T-helper 2 cell (primary cell): ENCODE measurements at places on chromosomes 12 and 14.

DNA sequence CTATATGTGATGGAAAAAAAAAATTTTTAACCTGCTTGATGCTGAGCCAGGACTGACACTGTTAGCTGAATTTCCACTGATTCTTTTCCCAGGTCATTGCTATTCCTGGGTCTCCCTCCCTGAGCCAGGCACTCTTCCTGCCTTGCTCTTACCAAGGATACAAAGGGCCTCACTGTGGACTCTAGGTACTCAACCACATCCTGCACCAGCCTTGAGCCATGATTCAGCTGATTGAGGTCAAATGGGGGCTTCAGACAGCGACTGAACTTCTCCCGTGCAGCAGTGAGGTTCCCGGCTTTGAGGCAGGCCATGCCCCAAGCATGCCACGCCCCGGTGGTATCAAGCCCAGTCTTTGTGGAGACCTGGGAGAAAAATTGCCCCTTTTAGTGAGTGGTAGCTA is 54.3 kb downstream of the ZFYVE26 start:
- DNase-seq: no peak

DNA sequence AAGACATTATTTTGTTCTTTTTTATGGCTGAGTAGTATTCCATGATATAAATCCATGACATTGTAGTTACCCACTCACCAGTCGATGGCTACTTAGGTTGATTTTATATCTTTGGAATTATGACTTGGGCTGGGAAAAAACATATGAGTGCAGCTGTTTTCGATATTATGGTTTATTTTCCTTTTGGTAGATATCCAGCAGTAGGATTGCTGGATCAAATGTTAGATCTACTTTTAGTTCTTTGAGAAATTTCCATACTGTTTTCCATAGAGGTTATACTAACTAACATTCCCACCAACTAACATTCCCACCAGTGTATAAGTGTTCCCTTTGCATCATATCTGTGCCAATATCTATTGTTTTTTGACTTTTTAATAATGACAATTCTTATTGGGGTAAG is 29.9 kb upstream of the PTPRR start:
- DNase-seq: no peak

DNA sequence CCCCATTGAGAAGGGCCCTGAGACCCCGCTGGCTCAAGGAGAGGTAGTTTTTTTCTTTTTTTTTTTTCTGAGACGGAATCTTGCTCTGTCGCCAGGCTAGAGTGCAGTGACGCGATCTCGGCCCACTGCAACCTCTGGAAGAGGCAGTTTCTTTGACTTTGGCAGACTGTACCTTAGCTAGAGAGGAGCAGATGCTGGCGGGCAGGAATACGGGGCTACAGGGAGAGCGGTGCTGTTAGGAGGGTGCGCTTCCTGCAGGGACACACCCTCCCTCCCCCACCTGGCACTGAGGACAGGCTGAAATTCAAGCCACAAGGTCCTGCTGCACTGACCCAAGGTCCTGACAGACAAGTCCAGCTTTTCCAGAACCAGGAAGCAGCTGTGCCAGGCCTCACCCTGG is 32.2 kb upstream of the NUDT14 start:
- DNase-seq: no peak

DNA sequence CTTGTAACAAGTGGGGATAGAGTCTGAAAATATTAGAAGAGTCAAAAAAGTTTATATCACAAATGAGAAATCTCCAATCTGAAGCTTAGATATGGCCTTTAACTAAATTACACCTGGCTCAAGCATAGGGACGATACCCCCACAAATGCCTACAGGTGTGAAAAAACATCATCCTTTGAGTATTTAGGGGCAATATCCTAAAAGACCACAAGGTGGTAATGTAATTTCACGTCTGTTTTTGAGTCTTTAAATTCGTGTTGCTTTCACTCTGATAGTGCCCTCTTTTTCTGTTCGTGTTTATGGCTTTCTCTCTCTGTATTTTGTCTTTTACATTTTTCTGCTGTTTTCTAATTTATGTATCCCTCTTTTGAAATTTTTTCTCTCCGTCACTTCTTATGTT is 84.3 kb downstream of the ETNK1 start:
- no peak for DNase-seq

- DNase-seq: no peak
These were observed at the start of gene PMCH for GRCh38 chr12:102197789-102198188. PMCH (minus strand) TSS chr12:102197833; CDS start chr12:102197770, 63 bp downstream.

- DNase-seq: no peak
These were observed 34.9 kb downstream of the CACNA2D4 start for GRCh38 chr12:1883513-1883912.

- DNase-seq: peak; percentile 67
These were observed 36.6 kb downstream of the KRT80 start for GRCh38 chr12:52155048-52155868.

GRCh38 chr12:122304924-122305323 is 38.6 kb upstream of the VPS33A start:
- DNase-seq: no peak

GRCh38 chr12:8989413-8989812 is at the start of gene KLRG1:
KLRG1 (plus strand) TSS chr12:8989546; CDS start chr12:8989636, 90 bp downstream.
- DNase-seq: no peak

DNA sequence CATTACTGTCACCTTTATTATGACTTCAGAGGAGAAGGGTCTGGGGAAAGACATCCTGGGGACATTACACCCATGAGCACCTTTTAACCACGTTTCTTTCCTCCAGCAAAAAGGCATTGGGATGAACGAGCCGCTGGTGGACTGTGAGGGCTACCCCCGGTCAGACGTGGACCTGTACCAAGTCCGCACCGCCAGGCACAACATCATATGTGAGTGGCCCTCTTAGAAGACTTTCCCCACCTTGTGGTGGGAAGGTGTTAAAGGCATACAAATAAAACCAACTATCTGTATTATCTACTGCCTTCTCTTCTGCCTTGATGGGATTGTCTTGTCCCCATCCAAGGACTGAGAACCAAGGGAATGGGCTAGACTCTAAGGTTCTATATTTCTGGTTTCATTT is 6.0 kb downstream of the PSMD9 start:
- peak; percentile 18 for DNase-seq

- DNase-seq: no peak
These were observed 2.0 kb downstream of the ESYT1 start for GRCh38 chr12:56129942-56130495.

GRCh38 chr12:72082986-72083820 is 144.6 kb downstream of the TPH2 start:
- no peak for DNase-seq

DNA sequence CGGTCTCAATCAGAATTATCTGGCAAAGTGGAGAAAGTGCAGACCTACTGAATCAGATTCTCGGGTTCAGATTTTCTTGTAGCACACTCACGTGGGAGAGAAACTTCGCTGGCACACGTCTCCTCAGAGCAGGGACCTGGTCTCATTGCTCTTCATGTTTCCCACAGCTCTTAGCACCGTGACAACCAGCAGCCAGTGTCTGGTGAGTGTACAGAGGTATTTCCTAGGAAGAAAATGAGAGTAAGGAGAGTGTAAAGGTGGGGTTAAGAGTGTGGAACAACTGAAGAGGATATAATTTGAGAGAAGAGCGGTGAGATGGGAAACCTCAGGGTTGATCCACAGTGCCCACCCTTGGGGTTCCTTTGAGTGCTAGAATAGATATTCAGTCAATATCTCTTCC is 89.2 kb downstream of the ARF6 start:
- DNase-seq: no peak

DNA sequence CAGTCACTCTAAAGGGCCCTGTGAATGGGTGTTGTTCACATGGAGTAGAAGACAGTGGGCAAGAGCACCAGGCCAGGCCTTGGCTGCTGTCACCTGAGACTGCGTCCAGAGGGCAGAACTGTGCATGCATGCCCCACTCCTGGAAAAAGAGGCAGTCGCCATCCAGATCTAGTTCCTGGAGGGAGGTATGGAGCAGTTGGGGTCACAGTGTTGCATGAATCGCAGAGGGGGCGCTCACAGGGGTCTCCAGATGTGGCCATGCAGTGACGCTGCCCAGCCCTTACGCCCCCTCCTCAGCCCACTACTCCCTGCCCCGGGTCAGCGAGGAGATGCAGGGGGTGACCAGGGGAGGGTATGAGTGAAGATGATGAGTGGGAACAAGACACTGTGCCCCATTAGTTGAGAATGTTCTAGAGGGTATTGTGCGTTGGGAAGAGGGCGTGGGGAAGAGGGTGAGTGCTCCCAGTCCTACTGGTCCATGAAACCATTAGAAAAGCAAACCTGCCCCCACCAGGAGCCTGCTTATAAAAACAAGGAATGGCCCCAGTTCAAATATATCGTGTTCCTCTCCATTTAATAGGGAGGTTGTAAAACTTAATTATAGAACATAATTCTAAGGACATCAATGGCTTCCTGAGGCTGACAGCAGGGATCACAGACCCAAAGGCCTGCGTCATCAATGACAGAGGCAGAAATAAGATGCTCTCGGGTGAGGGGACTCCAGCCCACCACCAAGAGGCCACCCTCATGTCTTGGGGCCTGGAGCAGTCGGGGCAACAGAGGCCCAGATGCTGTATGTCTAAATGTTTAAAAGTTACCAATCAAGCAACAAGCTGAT is 32.2 kb upstream of the BCL7A start:
- DNase-seq: no peak

DNA sequence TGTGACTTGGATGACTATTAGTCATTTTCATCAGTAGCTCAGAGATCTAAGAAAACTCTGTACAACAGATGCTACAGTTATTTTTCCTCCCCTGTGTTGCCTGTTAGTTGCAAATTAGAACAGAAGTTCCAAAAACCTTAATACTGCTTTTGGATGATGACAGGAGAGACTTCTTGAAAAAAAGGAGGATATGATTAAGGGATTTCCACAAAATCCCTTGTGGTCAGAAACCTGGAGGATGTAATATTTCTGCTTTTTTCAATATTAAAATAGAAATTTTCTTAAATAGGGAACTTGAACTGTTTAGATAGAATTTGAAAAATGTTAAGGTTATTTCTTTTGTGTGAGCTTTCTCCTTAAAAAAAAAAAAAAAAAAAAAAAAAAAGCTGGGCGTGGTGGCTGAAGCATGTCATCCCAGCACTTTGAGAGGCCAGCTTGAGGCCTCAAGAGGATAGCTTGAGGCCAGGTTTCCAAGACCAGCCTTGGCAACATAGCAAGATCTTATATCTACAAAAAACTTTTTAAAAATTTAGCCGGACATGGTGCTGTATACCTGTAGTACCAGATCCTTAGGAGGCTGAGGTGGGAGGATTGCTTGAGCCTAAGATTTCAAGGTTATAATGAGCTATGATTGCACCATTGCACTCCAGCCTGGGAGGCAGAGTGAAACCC is 14.1 kb downstream of the CMAS start:
- DNase-seq: no peak

DNA sequence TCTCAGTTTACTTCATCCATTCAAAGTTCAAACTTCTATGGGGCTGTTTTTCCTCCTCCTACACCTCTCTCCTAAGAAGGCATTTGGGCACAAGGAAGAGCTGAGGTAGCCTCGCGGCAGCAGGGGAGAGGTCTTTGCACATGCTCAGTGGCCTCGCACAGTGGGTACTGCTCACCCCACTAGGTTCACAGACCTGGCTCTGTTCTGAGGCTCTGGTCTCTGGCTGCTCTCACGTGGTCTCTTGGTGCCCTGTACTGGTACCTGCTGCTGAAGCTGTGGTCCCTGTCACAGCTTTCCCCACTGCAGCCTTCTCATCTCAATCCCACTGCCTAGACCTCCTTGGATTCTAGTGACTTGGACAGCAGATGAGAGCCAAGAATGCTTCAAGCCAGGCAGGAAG is 134.7 kb upstream of the CRY1 start:
- no peak for DNase-seq

GRCh38 chr12:115758877-115759620 is 518.4 kb downstream of the MED13L start:
- no peak for DNase-seq

DNA sequence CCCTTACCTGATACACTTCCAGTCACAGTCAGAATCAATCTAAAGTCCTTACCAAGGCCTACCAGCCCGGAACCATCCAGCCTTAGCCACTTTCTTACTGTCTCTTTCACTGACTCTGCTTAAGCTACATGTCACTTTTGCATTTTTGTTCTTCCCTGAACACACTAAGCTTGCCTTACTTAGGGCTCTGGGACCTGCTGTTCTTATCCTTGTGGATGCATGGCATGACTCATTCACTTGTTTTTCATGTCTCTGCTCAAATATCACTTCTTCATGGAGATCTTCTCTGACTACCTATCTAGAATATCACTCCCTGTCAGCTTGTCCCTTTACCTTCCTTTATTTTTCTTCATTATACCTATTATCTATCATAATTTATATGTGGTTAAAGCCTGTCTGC is 65.6 kb upstream of the ZDHHC17 start:
- DNase-seq: no peak

GRCh38 chr14:63475761-63476160 is 67.4 kb downstream of the PPP2R5E start:
- DNase-seq: no peak

GRCh38 chr12:89959179-89959578 is 250.5 kb upstream of the ATP2B1 start:
- DNase-seq: no peak

DNA sequence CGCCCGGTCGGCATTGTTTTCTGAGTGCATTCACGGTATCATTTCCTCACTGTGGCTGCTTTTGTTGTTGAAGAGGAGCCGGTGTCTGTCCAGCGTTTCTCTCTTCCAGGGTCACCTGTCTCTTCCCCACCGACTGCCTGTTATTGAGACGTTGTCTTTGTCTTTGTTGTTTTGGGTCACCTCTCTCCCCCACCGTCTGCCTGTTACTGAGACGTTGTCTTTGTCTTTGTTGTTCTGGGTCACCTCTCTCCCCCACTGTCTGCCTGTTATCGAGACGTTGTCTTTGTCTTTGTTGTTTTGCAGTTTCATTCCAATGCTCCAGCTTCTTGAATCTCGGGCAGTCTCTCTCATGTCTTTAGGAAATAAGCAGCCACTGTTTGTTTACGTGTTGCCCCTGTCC is 69.9 kb downstream of the DDX51 start:
- DNase-seq: no peak

GRCh38 chr14:71193663-71194062 is 286.4 kb downstream of the PCNX1 start:
- DNase-seq: no peak

- DNase-seq: peak; percentile 36
These were observed 17.2 kb upstream of the POC1B start for GRCh38 chr12:89542912-89543592.

- no peak for DNase-seq
These were observed 763.9 kb downstream of the NRXN3 start for GRCh38 chr14:78933948-78934524.

GRCh38 chr14:103318750-103319419 is 15.2 kb upstream of the EIF5 start:
- DNase-seq: no peak

DNA sequence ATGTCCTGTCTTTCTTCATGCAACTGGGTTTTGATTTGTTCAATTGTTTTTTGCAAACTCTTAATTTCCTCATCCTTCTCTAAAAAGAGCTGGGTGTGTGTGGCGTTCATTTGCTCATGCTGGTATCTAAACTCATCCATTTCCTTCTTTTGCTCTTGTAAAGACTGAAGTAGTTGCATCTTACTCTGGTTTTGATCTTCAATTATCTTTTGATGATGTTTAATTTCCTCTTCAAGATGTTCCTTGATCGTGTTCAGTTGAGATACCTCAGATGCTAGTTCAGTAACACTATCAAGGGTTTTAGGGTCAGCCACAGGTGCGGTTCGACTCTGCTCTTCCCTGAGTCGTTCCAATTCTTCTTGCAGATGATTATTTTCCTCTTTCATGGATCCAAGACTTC is 34.8 kb downstream of the TRIP11 start:
- DNase-seq: no peak
